Renal cortex interstitium (tissue), 15 donors: ENCODE measurements at places on chromosomes 4 and X.

- DNase-seq = no peak
Observed at GRCh38 chr4:175651756-175652310, 160.2 kb downstream of the GPM6A start.

- peak; percentile 28 for DNase-seq
Observed at GRCh38 chr4:30721185-30722091, 1.3 kb downstream of the PCDH7 start.

GRCh38 chrX:37753384-37753783, 26.5 kb upstream of the CYBB start:
- no peak for DNase-seq

DNA sequence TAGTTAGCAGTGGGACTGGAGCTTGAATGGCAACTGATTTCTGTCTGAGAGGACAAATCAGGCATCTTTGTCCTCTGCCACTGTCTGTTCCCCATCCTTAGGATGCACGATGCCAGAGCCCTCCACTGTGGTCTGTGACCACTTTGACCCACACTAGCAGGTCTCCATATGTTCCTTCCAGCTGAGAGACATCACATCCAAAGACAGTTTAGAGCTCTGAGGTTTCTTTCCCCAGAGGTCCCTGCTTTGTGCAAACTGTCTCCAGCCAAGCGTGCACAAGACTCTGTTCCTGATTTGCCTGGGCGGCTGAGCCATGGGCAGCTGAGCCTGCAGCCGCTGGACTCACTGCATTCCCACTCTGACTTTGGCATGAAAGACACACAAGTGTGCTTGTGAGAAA, 98.0 kb downstream of the PTTG2 start:
- DNase-seq = no peak

GRCh38 chr4:136526517-136526916, 1005.8 kb downstream of the PCDH18 start:
- DNase-seq = no peak

- no peak for DNase-seq
Observed at GRCh38 chr4:5881340-5881739, 11.5 kb downstream of the CRMP1 start.

DNA sequence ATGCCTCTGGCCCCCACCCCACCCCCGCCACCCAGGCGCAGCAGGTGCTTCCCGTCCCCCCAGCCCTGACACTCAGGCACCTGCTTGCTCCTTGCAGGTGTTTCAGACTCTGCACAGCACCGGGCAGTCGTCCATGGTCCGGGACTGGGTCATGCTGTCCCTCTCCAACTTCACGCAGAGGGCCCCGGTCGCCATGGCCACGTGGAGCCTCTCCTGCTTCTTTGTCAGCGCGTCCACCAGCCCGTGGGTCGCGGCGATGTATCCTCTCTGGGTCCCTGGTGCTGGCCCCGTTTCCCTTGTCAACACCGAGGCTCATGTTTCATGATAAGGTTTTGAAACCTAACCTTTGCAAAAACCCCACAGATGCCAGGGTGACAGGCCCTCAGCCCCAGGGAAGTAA, 10.2 kb upstream of the MSANTD1 start:
- DNase-seq = no peak

GRCh38 chr4:31054295-31054694, 334.1 kb downstream of the PCDH7 start:
- no peak for DNase-seq

DNA sequence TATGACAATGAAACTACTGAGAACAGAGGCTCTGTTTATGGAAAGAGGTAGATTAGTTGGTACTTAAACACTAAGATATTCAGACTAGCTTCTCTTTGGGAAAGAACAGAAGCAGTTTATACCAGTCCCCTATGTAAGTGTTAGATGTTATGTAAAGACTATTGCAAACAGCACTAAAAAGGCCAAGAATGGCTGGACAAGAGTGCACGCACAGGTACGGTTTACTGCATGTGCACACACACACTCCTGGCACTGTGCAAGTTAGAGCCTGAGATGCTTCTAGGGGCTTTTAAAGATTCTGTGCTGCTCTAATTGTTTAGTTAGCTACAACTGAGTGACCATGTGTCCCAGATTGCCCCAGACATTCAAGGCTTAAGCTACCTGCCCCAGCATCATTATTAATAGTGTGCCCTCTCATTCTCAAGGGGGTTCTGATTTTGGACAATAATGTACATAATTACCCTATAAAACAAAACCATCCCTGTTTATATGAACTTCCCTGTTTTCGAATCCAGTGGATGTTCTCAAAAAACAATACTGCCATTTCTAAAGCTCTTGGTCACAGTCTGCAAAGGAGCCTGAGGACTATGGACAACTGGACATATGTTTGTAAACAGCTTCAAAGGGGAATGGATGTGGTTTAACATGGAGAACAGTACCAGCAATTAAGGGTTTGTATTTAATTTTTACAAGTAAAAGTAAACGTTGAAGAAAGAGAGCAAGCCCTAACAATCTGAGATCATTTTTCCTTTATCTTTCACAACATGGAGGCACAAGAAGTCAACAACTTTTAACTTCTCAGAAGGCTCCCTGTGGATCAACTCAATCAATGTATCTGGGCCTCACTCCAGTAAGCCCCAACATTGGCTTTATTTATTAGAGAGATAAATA, 2.0 kb downstream of the SETD7 start:
- DNase-seq = no peak

GRCh38 chr4:66574145-66574978, 904.1 kb upstream of the EPHA5 start:
- no peak for DNase-seq
